Amniotic stem cell (primary cell): ENCODE measurements at places on chromosomes 7 and 10.

GRCh38 chr10:9825491-9826018, 1192.1 kb upstream of the CELF2 start:
- no peak for DNase-seq

DNA sequence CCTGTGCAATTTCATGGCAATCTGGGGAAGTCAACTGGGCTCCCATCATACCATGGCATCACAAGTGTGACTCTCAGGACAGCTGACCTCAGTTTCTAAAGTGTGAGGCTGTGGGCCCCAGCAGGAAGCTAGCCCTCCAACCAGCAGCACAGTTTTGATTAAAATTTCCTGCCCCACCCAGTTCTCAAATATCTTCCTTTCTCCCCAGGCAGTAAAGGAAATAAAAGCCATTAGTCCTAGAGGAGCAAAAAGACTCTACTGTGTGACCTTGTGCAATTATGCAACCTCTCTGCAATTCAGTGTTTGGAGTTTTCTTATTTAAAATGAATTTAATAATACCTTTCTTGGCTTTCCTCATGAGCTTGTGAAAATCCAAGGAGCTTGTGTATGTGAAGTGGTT, 143.1 kb upstream of the CDCA7L start:
- no peak for DNase-seq

- DNase-seq = no peak
Observed at GRCh38 chr7:15609287-15609686, 47.5 kb upstream of the AGMO start.

DNA sequence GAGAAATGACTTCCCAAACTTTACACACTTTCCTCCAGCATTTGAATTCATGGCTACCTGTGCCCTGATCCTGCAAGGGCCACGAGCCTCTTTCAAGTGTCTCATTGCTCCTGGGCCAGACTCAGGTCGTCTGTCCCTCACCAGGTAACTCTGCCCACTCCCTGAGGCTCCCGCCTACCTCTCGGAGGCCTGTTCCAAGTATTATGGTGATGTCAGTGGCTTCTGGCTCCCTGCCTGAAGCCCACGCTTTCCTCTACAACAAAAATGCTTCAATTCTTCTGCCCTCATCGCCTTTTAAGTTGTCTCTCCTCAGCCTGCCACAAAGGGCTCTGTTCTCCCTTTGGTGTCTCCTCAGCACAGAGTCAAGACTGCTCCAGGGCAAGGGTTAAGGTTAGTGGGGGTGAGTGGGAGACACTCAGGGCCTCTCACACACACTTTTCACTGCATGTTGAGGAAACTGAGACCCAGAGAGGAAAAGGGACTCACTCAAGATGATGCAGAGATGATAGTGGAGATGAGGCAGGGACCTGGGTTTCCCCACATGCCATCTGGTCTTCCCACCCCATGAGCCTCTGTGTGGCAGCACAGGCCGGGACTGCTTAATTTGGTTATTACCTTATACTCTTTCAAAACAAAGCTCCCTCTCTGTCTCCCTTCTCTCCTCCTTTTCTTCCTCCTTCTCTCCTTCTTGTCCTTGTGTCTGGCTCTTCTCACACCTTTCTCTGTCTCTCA, 28.3 kb upstream of the EGR2 start:
- no peak for DNase-seq

DNA sequence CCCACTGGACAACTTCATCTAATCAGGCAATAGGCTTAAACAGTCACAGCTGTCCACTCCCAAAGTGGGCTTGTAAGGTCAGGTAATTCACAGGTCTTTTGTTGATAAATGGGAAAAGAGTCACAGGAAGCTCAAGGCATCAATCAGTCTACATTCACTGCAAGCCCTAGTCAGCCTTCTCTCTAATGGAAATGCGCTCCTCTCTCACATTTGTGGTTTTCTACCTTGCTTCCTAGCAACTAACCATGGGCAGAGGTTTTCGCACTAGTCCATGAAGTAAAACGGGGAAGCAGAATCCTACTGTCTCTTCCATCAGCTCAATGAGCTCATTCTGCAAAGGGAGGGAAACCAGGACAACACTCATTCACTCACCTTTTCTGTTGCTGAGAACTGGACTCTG, 53.5 kb upstream of the APBB1IP start:
- no peak for DNase-seq

DNA sequence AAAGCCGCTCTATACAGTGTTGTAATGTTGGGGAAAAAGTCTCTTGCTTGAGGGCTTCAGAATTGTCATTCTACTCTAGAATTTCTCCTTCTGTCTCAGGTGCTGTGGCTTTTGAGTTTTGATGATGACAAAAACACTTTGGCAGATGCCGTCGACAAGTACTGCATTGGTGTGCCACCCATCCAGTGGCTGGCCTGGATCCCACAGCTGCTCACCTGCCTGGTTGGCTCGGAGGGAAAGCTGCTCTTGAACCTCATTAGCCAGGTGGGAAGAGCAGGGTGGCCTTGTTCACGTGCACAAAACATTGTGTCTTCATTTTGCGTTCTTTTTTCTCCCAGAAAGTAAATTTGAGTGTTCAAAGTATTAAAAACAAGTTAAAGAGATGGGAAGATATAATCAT, 112.0 kb downstream of the TRRAP start:
- no peak for DNase-seq

DNA sequence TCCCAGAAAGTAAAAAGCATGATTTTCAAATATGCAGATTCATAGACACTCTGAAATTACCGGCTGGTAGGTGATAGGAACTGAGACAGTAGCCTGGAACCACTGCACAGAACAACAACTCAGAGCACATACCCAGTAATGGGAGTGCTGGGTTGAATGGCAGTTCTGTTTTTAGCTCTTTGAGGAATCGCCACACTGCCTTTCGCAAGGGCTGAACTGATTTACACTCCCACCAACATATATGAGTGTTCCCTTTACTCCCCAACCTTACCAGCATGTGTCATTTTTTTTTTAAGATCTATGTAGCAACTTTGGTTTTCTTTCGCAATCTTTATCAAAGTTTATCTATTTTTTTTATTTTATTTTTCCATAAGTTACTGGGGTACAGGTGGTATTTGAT, 358.8 kb downstream of the CALN1 start:
- DNase-seq = no peak

DNA sequence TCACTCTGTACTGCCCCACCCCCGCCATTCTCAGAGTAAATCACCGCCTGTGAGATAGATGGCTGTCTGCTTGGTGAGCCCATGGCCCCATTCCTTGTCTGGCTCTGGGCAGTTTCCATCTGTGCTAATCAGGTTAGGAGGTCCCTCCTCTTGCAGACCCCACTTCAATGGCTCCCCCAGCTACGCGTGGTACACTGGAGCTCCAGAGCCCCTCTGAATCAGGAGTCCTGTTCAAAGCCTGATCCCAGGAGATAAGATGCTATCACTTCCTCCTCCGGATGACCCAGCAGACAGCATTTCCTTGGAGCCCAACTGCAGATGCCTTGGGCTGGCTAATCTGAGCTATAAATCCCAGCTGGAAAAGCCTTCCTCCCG, 122.3 kb downstream of the SH3PXD2A start:
- DNase-seq = no peak

DNA sequence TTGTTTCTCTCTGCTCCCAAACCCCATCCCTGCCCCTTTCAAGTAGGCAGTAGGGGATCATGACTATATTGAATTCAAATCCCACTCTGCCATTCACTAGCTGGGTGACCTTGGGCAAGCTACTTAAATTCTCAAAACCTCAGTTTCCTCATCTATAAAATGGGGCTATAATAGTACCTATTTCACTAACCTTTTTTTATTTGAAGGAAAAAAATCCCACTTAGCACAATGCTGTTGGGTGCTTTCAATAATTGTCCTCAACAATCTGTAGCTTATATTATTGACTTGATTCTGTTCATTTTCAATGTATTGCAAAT, 190.4 kb upstream of the YAE1 start:
- DNase-seq = no peak
